RWPE1 (cell line): ENCODE measurements at places on chromosomes 4 and X.

DNA sequence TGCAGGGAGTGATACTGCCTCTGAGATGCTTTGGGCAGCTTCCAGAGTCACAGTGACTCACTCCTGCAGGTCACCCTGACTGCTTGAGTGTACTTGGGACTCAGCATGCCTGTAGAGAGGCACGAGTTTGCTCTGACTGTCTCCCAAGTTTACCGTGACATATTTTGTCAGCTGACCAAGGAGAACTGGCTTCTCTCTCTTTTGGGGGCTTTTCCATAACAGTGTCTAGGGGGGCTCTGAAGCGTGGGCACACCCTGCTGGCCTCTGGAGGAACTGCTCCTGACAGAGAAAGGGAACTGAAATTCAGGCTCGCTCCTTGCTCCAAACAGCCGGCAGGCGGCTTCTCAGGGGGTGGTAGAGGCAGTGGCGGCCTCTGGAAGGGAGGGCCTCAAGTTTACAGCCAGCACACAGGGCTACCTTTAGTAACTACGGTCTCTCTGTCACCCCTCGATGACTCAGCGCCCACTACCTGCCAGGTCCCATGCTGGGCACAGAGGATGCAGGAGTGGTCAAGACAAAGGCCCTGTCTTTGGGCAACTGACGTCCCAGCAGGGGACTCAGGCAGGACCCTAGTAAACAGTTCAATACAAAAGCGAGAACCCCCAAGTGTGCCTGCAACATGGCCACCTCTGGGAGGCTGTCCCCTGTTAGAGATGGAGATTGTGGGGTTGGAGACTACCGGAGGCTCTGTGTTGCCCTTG, 17.8 kb downstream of the ZNF185 start:
- DNase-seq = no peak

GRCh38 chrX:15816886-15817285, 26.6 kb downstream of the ZRSR2 start:
- DNase-seq = no peak

GRCh38 chr4:72119946-72120345, 88.1 kb downstream of the NPFFR2 start:
- DNase-seq = no peak

DNA sequence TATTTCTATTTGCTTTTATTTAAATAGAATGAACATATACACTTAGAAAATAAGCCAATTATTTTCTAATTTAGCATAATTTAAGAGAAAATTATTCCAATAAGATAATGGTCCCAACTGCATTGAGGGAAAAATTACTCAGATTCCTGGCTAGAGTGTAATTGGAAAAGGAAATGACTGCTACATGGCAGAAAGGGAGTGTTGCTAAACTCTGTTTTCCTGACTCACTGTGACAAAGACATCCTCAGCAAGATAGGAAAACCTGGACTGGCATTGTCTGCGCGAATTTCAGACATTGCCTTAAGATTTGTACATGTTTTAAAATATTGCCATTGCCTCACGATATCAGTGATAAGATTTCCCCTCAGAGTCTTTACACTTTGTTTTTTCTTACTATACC, 8.2 kb downstream of the TNIP3 start:
- peak; percentile 62 for DNase-seq

DNA sequence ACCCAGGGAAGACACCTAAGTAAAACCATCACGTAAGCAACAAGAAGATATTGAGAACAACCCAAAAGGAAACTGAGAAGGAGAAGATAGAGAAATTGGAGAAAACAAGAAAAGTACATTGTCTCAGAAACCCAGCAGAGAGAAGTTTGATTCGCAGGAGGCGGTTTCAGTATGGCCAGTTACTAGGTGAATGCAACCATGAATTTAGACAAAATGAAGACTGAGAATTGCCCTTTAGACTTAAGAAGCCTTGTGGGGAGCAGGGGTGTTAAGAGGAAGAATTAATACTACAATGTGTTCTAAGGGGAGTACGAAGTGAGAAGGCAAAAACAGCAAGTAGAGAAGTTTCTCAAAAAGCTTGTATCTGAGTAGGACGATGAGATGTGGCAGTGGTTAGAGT, 229.3 kb upstream of the NEIL3 start:
- no peak for DNase-seq

DNA sequence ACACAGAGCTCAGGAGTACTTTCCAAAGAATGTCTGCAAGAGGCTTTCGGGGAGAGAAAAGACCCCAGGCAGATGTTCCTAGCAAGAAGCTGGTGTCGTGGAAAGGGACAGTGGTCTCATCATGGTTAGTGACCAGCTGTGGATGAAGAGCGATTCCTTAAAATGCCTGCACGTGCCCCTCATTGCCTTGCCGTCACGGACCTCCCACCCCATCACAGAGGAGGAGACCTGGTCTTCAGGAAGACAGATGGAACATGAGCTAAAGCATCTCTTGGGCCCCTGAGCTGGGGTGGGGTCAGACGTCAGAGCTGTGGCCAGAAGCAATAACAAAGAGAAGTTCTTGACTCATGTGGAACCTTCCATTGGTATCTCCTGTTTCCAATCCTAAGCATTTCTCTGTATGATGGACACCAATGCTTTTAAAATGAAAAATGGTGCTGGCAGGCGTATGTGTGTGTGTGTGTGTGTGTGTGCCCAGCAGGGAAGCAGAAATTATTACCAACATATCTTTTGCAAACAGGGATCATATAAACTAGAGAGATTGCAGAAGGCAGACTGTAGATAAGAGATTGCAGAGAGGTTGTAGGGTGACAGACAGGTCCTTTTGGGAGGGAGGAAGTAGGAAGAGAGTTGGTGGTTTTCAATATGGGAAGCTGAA, 25.2 kb upstream of the ASMTL start:
- no peak for DNase-seq

GRCh38 chr4:85423431-85423830, 51.5 kb upstream of the ARHGAP24 start:
- peak; percentile 21 for DNase-seq

GRCh38 chrX:149572743-149573142, 14.5 kb downstream of the MAGEA9B start:
- DNase-seq = no peak

DNA sequence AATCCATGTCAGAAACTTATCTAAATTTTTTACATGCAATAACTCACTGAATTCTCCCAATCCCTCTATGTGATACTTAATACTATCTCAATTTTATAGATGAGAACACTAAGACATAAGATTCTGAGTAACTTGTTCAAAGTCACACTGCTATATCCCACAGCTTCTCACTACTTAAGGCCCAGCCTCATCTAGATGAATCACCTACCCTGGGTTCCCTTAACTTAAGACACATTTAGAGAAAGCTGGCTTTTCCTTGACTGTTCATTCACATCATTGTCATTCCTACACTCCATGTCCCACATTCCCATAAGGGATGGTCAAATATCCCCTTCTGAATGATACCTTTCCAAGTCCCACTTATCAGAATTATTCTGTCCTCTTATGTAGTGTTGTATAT, 21.0 kb downstream of the TNIP3 start:
- DNase-seq = no peak

GRCh38 chrX:46125111-46125510, 420.1 kb downstream of the ZNF674 start:
- DNase-seq = no peak

DNA sequence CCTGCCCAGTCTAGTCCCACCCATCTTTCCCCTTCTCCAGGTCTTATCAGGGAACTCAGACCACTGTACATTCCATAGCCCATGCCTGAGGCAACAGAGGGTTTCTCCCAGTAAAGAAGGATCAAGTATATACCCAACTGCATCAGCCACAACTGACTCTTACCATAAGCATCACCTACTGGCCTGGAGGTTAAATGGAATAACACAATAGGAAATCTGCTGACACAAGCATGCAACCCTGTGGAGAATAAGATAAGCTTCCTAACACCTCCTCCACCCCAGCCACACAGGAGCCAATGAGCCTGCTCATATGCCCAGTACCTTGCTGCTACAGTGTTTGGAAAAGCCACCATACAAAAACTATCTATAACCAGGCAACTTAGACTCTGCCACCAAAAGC, 34.6 kb upstream of the PLK4 start:
- DNase-seq = no peak

GRCh38 chr4:17013382-17014006, 115.0 kb upstream of the LDB2 start:
- no peak for DNase-seq

- DNase-seq = no peak
These were observed at the start of the genes CT45A10 and SAGE1 for GRCh38 chrX:135893294-135893817. Gene CT45A10, minus strand, starts transcription at chrX:135893444. Its CDS starts 8,100 bp downstream, at chrX:135885344. Gene SAGE1, plus strand, starts transcription at chrX:135893716. Its CDS starts 2,527 bp downstream, at chrX:135896243.

DNA sequence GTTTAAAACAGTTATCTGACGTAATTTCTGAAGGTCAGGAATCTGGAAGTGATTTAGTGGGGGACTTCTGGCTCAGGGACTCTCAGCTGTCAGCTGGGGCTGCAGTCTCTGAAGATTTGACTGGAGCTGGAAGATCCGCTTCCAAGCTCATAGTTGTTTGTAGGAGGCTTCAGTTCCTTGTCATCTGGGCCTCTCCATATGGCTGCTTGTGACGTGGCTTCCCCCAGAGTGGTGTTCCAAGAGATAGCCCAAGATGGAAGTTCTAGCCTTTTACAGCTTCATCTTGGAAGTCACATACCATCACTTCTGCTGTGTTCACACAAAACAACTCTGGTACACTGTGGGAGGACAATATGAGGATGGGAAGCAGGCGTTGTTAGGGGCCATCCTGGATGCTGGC, 2.1 kb downstream of the MPC1L start:
- no peak for DNase-seq

GRCh38 chrX:71989768-71990426, 79.3 kb downstream of the NHSL2 start:
- no peak for DNase-seq

GRCh38 chr4:146699910-146700309, 61.2 kb downstream of the POU4F2 start:
- DNase-seq = no peak

DNA sequence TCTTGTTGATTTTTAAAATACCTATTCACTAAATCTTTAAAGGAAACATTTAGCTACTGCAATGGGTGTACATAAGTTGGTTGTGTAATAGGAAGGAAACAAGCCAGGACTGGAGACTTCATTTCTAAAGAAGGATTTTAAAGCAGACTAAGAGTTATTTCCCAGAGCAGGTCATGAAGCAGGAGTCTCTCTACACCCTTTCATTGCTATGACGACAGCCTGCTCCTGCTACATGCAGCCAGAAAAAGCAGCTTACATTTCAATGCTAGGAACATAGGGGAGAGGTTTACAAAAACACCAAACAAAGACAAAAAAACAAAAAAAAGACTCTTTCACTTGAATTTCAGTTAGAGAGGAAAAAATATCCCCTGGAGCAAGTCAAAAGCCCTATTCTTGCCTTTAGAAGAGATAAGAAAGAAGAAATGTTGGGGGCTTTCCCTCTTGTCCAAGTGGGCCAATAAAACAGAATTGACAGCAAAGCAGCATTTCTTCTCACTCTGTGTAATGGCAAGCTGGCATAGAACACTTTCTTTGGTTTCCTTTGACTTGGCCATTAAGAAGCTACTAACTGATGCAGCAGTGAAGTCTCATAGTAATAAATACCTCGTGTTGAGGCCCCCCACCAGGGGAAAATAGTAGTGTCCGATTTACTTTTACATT, 3.4 kb downstream of the SPARCL1 start:
- no peak for DNase-seq
